ENCODE measurements at places on chromosomes 1 and 21.

GRCh38 chr21:42844411-42845113 is 34.8 kb downstream of the WDR4 start:
- DNase-seq: no peak

DNA sequence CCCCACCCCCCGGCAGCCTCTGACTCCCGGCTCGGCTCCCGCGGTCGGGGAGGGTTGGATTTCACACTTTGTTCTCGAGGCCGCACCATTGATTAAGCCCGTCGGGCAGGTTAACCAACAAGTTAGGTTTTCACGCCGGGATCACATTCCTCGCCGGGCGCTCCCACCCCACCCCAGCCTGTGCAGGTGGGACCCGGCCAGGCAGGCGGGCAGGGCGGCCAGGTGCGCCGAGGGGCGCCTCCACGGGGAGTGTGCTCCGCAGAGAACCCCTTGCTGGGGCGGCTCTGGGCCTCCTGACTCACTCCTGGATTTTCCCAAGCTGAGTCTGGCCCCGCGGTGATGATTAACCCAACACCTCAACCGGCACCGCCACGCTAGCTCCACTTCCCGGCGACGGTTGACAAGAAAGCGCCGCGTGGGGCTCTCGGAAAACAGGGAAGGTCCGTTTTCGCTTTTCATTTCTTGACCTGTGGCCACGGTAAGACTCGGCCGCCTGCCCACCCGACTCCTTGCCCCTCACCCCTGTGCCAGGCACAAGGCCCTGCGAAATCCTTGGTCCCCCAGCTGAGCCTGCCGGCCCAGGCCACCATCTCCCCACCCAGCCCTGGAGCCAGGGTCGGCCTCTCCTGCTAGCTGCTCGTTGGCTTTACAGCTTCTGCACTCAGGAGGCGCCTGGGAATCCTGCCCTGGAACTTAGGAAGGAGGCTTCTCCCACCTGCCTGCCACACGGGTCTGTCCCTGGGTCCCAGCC is 8.8 kb upstream of the TTLL10 start:
- DNase-seq: no peak

DNA sequence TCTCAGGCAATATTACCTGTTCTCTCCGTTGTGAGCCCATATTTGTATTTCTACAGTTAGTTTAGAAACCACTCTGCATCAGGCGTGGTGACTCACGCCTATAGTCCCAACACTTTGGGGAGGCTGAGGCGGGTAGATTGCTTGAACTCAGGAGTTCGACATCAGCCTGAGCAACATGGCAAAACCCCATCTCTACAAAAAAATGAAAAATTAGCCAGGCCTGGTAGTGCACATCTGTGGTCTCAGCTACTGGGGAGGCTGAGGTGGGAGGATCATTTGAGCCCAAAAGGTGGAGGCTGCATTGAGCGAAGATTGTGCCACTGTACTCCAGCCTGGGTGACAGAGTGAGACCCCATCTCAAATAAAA is 19.7 kb upstream of the ID3 start:
- no peak for DNase-seq

DNA sequence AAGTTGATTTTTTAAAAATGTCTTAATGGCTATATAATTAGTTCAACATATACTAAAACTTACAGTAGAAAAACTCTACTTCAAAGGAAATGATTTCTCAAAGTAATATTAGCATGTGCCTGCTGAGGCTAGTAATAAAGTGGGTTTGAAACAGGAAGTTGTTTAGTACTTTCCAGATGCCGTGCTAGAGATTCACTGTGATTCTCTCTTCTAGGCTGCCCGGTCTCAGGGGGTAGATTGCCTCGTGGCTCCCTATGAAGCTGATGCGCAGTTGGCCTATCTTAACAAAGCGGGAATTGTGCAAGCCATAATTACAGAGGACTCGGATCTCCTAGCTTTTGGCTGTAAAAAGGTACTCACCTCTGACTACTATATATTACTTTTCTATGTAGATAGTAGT is 9.1 kb downstream of the EXO1 start:
- DNase-seq: no peak

All from tibial nerve (tissue), 4 donors.